ENCODE measurements at places on chromosomes 1 and 21. TPM values are rescaled to one million over a fixed set of nuclear protein-coding genes. Genes with fewer than 3 reads are reported as not detected.

GRCh38 chr1:102595106-102595505 lies 513.2 kb downstream of the COL11A1 start:
- H3K4me3 ChIP-seq = no peak overlapping the region
- no peaks in the 10 kb centered on the region for H3K4me1 ChIP-seq
- H3K27me3 ChIP-seq = no peaks in the 10 kb centered on the region
- DNase-seq = no peak

DNA sequence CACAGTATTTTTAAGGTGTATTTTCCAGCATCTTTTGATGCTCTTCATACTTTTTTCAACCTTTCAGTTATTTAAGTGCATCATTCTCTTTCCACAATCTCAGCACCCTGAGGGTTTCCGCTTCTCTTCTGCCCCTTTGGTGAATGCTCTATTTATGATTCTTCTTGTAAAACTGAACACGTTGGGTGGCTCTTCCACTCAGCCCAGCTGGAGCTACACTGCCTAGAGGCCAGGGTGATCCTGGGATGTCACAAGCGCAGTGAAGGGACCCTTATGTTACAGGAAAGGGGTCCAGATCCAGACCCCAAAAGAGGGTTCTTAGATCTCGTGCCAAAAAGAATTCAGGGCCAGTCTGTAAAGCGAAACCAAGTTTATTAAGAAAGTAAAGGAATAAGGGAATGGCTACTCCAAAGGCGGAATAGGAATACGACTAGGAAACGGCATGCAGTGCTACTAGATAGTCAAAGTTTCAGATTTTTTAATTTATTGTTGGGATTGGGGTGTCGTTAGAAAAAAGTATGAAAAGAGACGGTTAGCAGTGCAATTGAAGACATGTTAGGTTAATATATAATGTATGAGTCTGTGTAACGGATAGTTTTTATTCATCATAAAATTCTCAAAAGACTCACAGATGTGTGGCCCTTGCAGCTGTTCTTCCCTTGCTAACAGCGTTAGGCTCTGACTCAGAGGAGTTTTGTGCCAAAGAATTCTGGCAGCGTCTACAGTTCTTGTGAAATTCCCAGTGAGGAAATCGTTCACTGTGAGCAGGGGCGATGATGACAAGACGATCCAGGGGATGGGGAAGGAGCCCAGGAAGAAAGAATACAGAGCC lies 14.4 kb upstream of the ERVH48-1 start:
- no peaks in the 10 kb centered on the region for H3K27me3 ChIP-seq
- peak; percentile 78 for DNase-seq
- H3K4me1 ChIP-seq = peaks cover 5% of the 10 kb centered on the region
- H3K36me3 ChIP-seq = no peaks in the 10 kb centered on the region
- no peak overlapping the region for H3K4me3 ChIP-seq
- peak overlapping the region; percentile 83 for H3K27ac ChIP-seq

DNA sequence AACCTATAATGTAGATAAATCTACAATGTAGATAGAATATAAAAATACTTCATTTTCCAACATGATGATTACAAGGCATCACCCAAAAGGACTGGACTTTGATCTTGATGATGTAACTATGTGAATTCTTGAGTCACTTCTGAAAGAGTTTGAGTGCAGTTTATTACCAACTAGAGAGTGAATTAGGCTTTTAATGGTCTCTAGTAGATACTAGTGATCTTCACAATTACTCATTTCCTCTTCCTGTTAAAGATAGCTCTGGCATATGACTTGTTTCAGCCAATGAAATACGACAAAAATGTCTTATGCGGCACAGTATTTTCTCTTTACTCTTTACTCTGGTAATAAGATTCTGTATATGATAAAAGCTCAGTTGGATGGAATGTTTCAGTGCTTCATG lies 1588.1 kb upstream of the B3GALT2 start:
- H3K4me1 ChIP-seq = no peaks in the 10 kb centered on the region
- no peaks in the 10 kb centered on the region for H3K27me3 ChIP-seq
- no peak overlapping the region for H3K27ac ChIP-seq
- no peak for DNase-seq
- no peaks in the 10 kb centered on the region for H3K36me3 ChIP-seq

DNA sequence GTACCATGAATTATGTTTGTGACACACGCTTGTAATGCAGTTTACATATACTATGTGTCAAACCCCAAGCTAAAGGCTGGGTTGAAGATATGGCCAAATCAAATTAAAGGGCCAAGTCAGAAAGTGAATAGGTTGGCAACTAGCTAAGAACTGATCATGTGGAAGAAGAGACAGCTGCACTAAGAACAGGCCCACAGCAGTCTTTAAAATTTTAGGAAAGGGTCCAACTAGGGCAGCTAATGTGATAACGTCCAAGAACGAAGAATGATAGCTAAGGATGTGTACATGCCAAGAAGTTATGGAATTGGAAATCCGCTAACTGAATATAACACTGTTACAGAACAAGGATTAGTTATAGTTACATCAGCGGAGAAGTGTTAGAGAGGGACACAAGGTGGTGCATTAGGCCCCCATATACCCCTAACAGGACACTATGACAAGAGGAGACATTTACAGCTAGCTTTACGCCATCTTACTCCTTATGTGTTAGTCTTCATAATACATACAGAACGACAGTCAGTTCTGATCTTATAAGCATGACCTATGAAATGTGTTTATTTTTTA lies 6.5 kb upstream of the RNF2 start:
- H3K27me3 ChIP-seq = no peaks in the 10 kb centered on the region
- no peaks in the 10 kb centered on the region for H3K4me1 ChIP-seq
- DNase-seq = no peak
- H3K27ac ChIP-seq = no peak overlapping the region
- no peaks in the 10 kb centered on the region for H3K36me3 ChIP-seq

The AK5 gene
- 40.4 TPM for total RNA-seq

The NBPF4 gene
- total RNA-seq = 6.9 TPM

The LORICRIN gene
- total RNA-seq = 0.31 TPM

Measured in testis (tissue), 5 donors.